ENCODE measurements at places on chromosomes 13 and 19. TPM values are rescaled to one million over a fixed set of nuclear protein-coding genes. Genes with fewer than 3 reads are reported as not detected.
A peak's percentile ranks its signal among the peaks of the same experiment; 100 is the strongest.

DNA sequence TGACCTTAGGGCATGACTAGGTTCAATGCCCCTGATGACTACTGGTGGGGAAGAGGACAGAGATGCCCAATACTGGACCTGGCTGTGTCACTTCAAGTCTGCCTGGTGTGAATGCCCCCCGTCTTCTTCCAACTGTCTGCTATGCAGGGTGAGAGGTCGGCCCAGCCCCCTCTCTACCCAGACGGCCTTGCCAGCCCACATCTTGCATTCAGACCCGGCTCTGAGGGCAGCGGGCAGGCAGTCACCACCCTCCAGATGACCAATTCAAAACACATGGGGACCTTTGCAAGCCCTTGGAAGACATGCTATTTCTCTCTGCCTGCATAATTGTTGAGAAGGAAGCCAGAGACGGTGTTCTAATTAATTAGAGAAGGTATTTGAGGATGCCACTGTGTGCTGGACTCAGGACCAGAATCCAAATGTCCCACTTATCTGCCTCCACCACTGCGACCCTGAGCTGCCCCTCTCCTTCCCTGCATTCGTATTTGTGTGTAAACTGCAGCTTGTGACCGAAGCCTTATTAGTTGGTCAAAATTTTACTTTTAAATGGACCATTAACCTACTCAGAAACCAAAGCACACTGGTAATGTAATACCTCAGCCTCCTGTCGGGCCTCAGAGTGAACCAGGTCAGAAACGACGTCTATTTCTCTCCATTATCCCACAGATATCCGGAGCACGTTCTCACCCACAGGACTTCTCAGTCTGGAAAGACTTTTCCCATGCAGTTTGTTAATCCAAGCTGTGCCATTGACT lies 407.0 kb downstream of the ZNF536 start:
- no peak for DNase-seq

The RBM26 gene
- polyA plus RNA-seq = 16.3 TPM

The NECTIN2 gene
- 50.2 TPM for polyA plus RNA-seq

DNA sequence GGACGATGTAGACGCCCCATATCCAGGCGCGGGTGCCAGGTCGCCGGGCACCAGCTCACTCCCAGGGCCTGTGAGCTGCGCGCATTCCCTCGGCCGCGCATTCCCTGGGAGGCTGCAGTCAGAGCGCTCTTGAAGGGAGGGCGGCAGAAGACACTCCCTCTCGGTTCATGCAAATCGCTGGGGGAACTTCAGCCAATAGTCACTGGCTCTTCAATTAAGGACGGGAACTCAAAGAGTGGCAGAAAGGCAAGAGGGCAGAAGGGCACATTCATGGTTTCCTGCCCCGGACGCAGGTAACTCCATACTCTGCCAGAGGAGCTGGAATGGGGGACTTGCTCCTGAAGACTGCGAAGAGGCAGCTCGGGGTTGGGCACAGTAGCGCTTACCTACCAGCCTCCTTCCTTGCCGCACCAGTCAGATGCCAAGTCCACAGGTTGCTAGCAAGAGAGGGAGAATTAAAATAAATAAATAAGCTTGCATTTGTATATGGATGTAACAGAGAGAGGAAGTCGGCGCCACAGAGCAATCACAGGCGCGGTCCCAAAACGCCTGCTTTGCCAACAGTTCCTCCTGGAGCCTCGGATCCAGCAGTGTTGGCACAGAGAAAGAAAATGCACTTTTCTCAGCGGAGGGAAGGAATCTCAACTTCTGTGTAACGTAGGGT lies 459 bp downstream of the PCDH20 start:
- peak; percentile 47 for DNase-seq

DNA sequence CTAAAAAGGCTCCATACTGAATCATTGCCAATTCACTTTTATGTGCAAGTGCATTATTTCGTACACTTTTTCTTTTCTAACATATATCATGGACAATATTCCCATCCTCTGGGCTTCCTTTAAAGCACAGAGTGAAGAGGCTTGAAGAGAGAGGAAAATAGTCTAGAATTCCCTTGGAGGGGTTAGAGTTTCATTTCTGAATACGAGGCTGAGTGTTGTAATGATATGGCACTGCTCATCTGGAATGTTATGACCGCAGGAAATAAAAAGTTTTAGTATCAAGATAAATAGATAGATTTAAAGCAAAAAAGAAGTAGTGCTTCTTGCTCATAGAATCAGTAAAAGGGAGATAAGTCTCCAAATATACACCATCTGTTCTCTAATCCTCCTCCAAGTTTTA lies 412.3 kb upstream of the SLITRK1 start:
- no peak for DNase-seq

The F2RL3 gene
- 5.4 TPM for polyA plus RNA-seq

- DNase-seq = peak; percentile 66
Observed at GRCh38 chr13:44437356-44438233, 64.0 kb downstream of the SERP2 start.

DNA sequence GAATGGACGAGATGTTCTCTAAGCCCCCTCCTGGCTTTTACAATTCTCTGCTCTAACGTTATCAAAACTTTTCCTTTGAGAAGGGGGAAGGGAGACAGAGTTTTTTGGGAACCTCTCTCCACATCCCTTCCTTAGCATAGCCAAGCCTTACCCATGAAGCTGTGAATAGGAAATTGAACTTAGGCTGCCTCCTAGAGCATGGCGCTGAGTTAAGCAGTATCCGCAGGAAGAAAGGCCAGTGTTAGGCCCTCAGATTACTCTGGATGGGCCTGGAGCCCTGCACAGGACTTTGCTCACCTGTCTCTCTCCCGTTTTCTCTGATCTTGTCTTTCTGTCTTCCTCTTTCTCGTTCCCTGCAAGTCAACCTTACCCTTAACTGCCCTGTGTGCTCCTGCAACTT lies 39.6 kb downstream of the CYP2B6 start:
- DNase-seq = no peak

The TUBA3C gene
- polyA plus RNA-seq = not detected

GRCh38 chr19:40035996-40036395 lies 20.0 kb downstream of the ZNF780B start:
- DNase-seq = no peak

DNA sequence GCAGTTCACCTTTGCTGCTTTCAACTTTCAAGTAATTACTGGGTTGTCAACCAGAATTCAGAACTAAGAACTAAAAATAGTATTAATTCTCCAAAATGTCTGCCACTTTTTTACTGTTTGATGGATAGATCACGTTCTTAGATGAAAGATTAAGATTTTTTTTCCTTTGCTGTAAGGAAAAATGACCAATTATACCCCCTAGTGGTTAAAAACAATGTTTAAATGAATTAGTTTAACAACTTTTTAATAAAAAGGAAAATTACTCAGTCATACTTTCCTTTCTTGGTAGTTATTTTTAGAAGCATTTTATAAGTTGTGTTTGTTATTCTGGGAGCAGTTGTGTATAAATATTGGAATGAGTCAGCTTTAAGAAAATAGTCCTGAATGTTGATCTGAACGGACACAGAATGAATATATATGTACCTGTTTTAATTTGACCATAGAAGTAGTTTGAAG lies 4.6 kb downstream of the TM9SF2 start:
- no peak for DNase-seq

The ZNF296 gene
- 0.65 TPM for polyA plus RNA-seq

- no peak for DNase-seq
Observed at GRCh38 chr13:112735791-112736190, 46.0 kb downstream of the ATP11A start.

GRCh38 chr13:59946944-59947343 lies 216.8 kb downstream of the DIAPH3 start:
- no peak for DNase-seq

The ZNF536 gene
- 4.9 TPM for polyA plus RNA-seq

- no peak for DNase-seq
Observed at GRCh38 chr19:16830679-16831078, 1.5 kb downstream of the SIN3B start.

- no peak for DNase-seq
Observed at GRCh38 chr13:79528356-79528755, 47.4 kb downstream of the NDFIP2 start.

DNA sequence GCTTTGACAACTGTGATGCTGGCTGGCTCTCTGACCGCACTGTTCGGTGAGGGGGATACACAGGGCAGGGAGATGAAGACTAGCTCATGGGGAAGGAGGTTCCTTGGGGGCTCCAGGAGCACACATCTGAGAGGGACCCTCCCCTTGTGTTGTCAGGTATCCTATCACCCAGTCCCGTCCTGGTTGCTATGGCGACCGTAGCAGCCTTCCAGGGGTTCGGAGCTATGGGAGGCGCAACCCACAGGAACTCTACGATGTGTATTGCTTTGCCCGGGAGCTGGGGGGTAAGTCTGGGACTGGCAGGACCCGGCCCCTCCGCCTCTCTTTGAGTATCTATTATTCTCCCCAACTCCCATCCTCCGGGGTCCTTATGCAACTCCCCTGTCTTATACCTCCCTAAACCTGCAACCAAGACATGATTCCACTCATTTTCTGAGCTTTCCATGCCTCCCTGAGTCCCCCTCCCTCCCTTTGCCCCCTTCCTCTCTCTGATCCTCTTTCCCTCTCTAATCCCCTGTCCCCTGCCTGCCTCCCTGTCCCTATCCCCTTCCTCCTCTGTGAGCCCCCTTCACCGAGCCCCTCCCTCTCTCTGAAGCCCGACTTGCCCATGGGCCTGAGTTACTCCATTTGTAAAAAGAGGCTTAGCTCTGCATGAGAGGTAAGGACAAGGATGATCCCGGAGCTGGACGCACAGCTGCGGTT lies 12.5 kb downstream of the NCAN start:
- no peak for DNase-seq

DNA sequence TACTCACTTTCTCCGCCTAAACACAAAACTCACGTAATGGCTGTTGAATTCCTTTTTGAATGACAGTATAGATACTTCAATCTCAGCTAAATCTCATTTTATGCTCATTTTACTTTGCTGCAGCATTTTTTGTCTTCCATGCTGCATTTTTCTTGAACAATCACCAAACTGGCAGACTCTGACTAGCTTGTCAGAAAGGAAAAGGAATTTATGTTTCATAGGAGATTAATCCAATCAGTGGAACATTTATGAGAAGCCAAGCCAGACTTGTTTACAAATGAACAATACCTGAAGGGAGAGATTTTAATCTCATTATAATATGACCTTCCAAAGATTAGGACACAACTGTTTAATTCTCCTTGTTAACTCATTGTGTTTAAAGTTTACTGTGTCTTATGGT lies 1044.3 kb downstream of the DIAPH3 start:
- no peak for DNase-seq

The TEX26 gene
- polyA plus RNA-seq = not detected

The KL gene
- 4.1 TPM for polyA plus RNA-seq

- no peak for DNase-seq
Observed at GRCh38 chr13:27406178-27406939, 18.1 kb upstream of the GTF3A start.

The FFAR2 gene
- polyA plus RNA-seq = 0.05 TPM

DNA sequence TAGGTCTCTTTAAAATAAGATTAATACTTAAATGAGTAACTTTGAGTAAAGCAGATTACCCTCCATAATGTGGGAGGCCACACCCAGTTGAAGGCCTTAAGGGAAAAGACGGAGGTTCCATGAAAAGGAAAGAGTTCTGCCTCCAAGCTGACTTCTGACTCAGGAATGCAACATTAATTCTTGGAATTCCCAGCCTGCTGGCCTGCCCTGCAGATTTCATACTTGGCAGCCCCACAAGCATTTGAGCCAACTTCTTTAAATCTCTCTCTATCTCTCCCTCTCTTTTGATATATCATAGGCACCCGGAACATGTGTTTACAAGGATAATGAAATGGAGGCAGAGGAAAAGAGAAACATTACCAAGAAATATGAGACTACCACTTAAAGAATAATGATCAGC lies 902.3 kb upstream of the MIR17HG start:
- no peak for DNase-seq
